ENCODE measurements at places on chromosomes 2 and 18.

DNA sequence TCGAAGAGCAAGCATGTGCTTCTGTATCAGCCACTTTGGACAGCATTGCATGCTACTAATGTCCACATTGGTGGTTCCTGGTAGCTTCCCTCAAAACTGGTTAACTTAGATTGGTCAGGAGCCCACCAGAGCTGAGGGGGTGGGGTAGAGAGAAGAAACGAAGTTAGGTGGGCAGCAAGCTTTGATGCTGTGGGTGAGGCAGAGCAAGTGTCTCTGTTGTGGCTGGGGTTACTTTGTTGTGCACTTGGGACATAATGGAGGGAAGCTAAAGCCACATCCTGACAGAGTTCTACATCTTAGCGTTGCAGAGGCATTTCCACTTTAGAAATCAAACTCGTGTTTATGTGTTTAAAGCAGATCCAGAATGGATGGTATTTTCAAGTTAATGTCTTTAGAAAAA is 82.7 kb downstream of the FAM168B start:
- DNase-seq, result no peak

- DNase-seq, result no peak
Observed at GRCh38 chr2:223319601-223320000, 267.6 kb downstream of the KCNE4 start.

- DNase-seq, result peak; percentile 14
Observed at GRCh38 chr2:120520929-120521912, 175.3 kb downstream of the INHBB start.

DNA sequence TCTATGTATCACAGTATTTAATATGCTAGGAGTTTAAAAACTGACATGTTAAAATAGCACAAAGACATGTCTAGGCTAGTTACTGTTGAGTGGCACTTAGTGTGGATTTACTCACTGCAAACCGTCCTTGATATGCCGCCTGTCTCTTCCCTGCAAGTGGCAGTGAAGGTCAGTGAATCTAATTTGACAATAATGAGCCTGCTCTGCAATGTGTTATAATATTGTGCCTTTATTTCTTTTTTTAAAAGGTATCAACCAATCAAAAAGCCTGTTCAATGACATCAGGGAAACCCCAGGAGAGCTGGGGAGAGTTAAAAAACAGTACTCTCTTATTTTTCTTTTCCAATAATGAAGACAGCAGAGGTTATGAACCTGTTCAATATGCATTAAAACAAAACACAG is 384.1 kb downstream of the ERBB4 start:
- DNase-seq, result peak; percentile 9

DNA sequence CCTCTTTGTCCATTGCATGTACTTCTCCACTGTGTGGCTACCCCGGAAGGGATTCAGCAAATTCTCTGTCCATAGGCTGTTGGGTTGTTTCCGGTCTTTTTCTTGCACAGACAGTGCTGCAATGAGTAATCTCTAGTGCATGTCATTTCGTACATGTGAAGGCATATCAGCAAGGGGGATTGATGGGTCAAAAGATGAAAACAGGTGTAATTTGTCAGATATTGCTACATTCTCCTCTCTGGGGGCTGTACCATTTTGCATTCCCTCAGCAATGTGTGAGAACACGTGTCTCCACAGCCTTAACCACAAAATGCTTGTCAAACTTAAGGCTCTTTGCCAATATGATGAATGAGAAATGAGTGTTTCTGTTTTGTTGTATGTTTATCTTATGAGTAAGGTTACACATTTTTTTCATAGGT is 60.5 kb downstream of the KLHL29 start:
- DNase-seq, result no peak

DNA sequence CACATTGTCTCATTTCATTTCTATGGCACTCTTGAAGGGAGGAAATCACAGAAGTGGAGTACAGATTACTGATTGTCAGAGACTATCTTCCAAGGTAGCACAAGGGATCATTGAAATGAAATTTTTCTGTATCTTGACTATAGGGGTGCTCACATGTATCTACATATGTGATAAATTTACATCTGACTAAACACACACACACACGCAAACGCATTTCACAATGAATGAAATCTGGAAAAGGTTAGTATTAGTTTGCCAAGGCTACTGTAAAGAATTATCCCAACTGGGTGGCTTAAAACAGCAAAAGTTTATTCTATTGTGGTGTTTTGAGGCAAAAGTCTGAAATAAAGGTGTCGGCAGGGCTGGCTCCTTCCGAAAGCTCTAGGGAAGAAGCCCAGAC is 144.6 kb downstream of the SH3BP4 start:
- DNase-seq, result no peak

All from NCI-H446 (cell line).